ENCODE measurements at places on chromosomes 2 and 18. TPM values are rescaled to one million over a fixed set of nuclear protein-coding genes. Genes with fewer than 3 reads are reported as not detected.

DNA sequence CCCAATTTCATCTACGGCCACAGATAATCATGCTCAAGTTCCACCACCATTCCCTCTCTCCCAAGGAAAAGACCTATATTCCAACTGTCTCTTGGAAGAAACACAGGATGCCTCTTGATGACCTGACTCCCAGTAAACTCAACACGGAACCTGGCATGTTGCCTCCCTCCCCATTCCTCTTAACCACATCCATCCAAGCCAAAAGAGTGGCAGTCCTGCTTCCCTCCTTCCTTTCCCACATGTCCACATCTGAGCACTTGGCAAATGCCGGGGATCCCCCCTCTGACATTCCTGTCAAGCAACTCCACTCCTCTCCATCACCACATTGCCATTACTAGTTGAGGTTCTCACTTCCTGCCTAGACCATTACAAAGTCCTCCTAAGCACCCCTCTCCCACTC, 49.4 kb downstream of the PID1 start:
- DNase-seq, result no peak

GRCh38 chr2:86185517-86186212, 9.6 kb downstream of the IMMT start:
- no peak for DNase-seq

GRCh38 chr2:106885971-106886915, at the start of gene ST6GAL2:
TSS of gene ST6GAL2 (minus strand) at chr2:106886167. CDS start at chr2:106843977, 42,190 bp downstream.
- DNase-seq, result no peak

- DNase-seq, result no peak
These were observed 52.9 kb downstream of the DNER start for GRCh38 chr2:229661478-229661877.

FECH gene
- 27.1 TPM for total RNA-seq

CRYGC gene
- total RNA-seq, result not detected

TCF4 gene
- 169 TPM for total RNA-seq

Measured in omental fat pad (tissue), 4 donors.